ENCODE measurements at places on chromosomes 12 and 14. TPM values are rescaled to one million over a fixed set of nuclear protein-coding genes. Genes with fewer than 3 reads are reported as not detected.

The ERP27 gene
- total RNA-seq = not detected

The CLEC1B gene
- total RNA-seq = not detected

The RAD51AP1 gene
- total RNA-seq = 38.0 TPM

The GPR162 gene
- 8.7 TPM for total RNA-seq

The CYP27B1 gene
- total RNA-seq = 0.17 TPM

The CAPZA3 gene
- not detected for total RNA-seq

The HOXC13 gene
- total RNA-seq = 6.9 TPM

The DLGAP5 gene
- total RNA-seq = 53.6 TPM

The HRK gene
- total RNA-seq = 0.06 TPM

The RFX4 gene
- total RNA-seq = not detected

The INHBC gene
- 0.13 TPM for total RNA-seq

The SERPINA1 gene
- 1.4 TPM for total RNA-seq

The ABCD2 gene
- 0.03 TPM for total RNA-seq

The CCDC60 gene
- total RNA-seq = not detected

The TUBA1A gene
- 329 TPM for total RNA-seq

The PYGL gene
- total RNA-seq = 106 TPM

The FERMT2 gene
- 60.8 TPM for total RNA-seq

The GPR132 gene
- 0.21 TPM for total RNA-seq

The ACACB gene
- 2.0 TPM for total RNA-seq

The RPS6KL1 gene
- not detected for total RNA-seq

The CLEC6A gene
- total RNA-seq = not detected

The MUCL1 gene
- not detected for total RNA-seq

Data from HT1080 (cell line).